ENCODE measurements at places on chromosomes 5 and 9.

DNA sequence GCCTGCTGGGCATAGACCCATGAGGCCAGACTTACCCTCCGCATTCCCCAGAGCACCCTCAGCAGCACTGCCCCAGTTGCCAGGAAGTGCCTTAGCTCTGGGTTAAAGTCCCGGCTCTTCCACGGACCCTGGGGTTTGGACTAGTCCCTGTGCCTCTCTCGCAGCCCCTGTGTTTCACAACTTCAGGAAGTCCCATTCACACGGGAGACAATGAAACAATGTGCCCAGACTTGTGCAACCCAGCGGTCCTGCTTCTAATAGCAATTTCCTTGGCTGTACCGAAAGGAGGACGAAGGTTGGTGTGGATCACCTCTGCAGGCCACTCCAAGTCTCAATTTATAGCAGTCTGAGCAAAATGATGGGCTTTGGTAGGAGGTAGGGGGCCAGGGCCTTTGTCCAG lies 41.8 kb upstream of the FAT2 start:
- DNase-seq: no peak

GRCh38 chr5:33852319-33852718 lies 39.5 kb downstream of the ADAMTS12 start:
- no peak for DNase-seq

- no peak for DNase-seq
Observed at GRCh38 chr9:78000221-78000620, 31.4 kb downstream of the GNAQ start.

GRCh38 chr9:133347515-133347984 lies 381 bp downstream of the MED22 start:
- no peak for DNase-seq

- no peak for DNase-seq
Observed at GRCh38 chr5:1958211-1959010, 75.7 kb upstream of the IRX4 start.

DNA sequence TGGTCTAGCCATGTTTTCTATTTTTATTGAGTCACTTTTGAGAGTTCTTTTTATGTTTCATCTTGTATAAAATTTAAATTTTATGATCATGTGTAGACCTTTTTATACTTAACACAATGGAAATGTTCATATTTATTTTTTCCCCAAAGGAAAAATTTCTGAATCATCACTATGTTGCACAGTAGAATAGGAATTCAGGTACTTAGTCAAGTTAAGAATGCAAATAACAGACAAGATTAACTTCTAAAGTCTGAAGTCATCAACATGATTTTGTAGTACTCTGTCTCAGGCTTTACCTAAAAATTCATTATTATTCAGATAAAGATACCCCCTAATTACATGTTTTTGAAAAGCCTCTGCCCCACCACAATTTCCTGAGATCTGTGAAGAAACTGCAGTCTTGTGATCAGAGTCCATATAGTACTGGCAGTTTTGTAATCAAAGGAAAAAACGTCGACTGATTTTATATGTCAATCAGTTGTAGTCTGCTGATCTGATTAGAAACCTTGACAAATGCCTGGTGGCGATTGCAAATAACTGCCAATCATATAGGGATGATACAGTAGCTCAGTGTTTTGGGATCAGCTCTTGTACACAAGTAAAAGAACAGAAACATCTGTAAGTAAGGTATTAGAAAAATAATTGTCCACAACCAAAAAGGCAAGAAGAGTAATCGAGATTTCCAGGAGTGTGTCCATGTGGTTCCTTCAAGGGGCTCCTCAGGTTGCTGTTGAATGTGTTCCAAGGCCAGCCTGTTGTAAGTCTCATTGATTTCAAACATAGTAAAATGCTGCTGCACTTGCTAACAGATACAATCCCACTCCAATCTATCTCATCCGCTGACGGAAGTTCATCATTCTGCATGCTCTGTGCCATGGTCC lies 352.4 kb downstream of the ARRDC3 start:
- DNase-seq: no peak

GRCh38 chr9:71147368-71147767 lies 25.9 kb upstream of the TRPM3 start:
- DNase-seq: no peak

GRCh38 chr9:26744191-26744965 lies 148.2 kb downstream of the CAAP1 start:
- DNase-seq: no peak
